ENCODE measurements at places on chromosomes 12 and 14. TPM values are rescaled to one million over a fixed set of nuclear protein-coding genes. Genes with fewer than 3 reads are reported as not detected.

HCAR1 gene
- total RNA-seq: not detected

TMEM30B gene
- total RNA-seq: 0.22 TPM

FAM186B gene
- 0.30 TPM for total RNA-seq

B3GNT4 gene
- total RNA-seq: 1.8 TPM

SMIM41 gene
- total RNA-seq: not detected

NEUROD4 gene
- not detected for total RNA-seq

CDKL1 gene
- 14.3 TPM for total RNA-seq

ADCY4 gene
- total RNA-seq: not detected

PCNX4 gene
- 63.3 TPM for total RNA-seq

ZFHX2 gene
- total RNA-seq: 1.8 TPM

CINP gene
- 51.1 TPM for total RNA-seq

BAZ1A gene
- 33.3 TPM for total RNA-seq

CLEC2A gene
- not detected for total RNA-seq
